ENCODE measurements at places on chromosomes 4 and X.
A peak's percentile ranks its signal among the peaks of the same experiment; 100 is the strongest.

GRCh38 chr4:128525387-128525786, 237.8 kb upstream of the PGRMC2 start:
- no peak overlapping the region for H3K27ac ChIP-seq
- H3K27me3 ChIP-seq = no peaks in the 10 kb centered on the region
- no peaks in the 10 kb centered on the region for H3K36me3 ChIP-seq
- DNase-seq = no peak
- H3K4me1 ChIP-seq = no peaks in the 10 kb centered on the region

GRCh38 chr4:836003-836511, 10.1 kb upstream of the CPLX1 start:
- H3K4me3 ChIP-seq = no peak overlapping the region
- no peak for DNase-seq
- H3K4me1 ChIP-seq = no peaks in the 10 kb centered on the region
- H3K36me3 ChIP-seq = no peaks in the 10 kb centered on the region
- H3K27ac ChIP-seq = no peak overlapping the region
- no peaks in the 10 kb centered on the region for H3K27me3 ChIP-seq

- no peak overlapping the region for H3K4me3 ChIP-seq
- H3K4me1 ChIP-seq = no peaks in the 10 kb centered on the region
- H3K36me3 ChIP-seq = no peaks in the 10 kb centered on the region
- DNase-seq = no peak
- H3K27me3 ChIP-seq = no peaks in the 10 kb centered on the region
- no peak overlapping the region for H3K27ac ChIP-seq
Measured at GRCh38 chr4:159008671-159009070, 94.2 kb upstream of the RAPGEF2 start.

GRCh38 chr4:83516042-83516772, 19.7 kb upstream of the GPAT3 start:
- no peaks in the 10 kb centered on the region for H3K27me3 ChIP-seq
- no peak overlapping the region for H3K4me3 ChIP-seq
- H3K27ac ChIP-seq = no peak overlapping the region
- no peak for DNase-seq
- no peaks in the 10 kb centered on the region for H3K36me3 ChIP-seq

- H3K36me3 ChIP-seq = no peaks in the 10 kb centered on the region
- no peak overlapping the region for H3K27ac ChIP-seq
- no peaks in the 10 kb centered on the region for H3K27me3 ChIP-seq
- H3K4me1 ChIP-seq = no peaks in the 10 kb centered on the region
- no peak overlapping the region for H3K4me3 ChIP-seq
Measured at GRCh38 chr4:69859140-69859685, 732 bp downstream of the SULT1E1 start.

GRCh38 chrX:30973784-30974427, 84.9 kb upstream of the TAB3 start:
- H3K4me3 ChIP-seq = no peak overlapping the region
- H3K36me3 ChIP-seq = no peaks in the 10 kb centered on the region
- no peak overlapping the region for H3K27ac ChIP-seq
- no peaks in the 10 kb centered on the region for H3K4me1 ChIP-seq
- H3K27me3 ChIP-seq = no peaks in the 10 kb centered on the region

DNA sequence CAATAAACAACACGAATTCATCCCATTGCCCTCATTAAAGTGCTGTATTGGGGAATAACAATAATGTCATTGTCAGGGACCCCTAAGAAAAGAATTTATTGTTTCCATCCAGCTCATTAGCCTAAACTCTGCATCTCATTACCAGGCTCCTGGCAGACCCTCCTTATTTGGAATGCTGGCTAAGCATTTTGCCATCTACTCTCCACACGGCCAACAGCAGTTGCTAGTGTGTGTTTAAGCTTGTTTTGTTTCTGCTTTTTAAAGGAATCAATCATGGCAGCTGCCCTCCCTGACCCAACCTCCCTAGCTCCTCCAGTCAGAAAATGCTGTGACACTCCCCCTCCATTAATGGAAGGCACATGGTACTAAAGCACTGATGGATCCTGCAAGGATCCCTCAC, 43.5 kb downstream of the GATB start:
- no peak overlapping the region for H3K27ac ChIP-seq
- H3K4me3 ChIP-seq = no peak overlapping the region
- H3K36me3 ChIP-seq = peaks cover 12% of the 10 kb centered on the region
- no peaks in the 10 kb centered on the region for H3K4me1 ChIP-seq
- no peak for DNase-seq

DNA sequence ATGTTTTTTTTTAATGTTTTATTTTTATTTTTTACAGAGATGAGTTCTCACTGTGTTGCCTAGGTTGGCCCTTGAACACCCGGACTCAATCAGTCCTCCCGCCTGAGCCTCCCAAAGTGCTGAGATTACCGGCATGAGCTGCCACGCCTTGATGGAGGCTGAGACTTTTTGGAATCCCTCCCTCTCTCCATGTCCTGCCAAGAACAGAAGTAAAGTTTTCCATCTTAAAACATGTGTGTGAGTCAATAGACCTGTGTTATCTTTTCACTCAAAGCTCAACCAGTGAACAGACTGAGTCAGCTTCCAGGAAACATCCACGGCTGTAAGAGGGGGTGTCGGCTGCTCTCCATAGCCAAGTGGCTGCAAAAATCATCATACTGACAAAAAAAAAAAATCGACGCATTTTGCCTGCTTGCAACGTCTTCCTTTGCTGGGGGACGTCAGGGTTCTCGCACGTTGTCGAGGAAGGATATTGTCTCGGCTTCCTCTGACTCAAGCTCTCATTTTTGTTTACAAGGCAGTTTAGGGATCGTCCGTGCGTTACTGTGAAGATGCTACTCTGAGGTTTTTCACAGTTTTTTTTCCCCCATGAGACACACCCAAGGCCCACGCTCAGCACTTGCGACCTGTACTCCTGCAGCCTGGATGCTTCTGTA, 10.0 kb upstream of the ASMTL start:
- peak; percentile 67 for DNase-seq
- H3K27me3 ChIP-seq = no peaks in the 10 kb centered on the region
- H3K27ac ChIP-seq = peak overlapping the region; percentile 81
- no peak overlapping the region for H3K4me3 ChIP-seq
- H3K36me3 ChIP-seq = peaks cover 24% of the 10 kb centered on the region

- H3K4me1 ChIP-seq = no peaks in the 10 kb centered on the region
- H3K27me3 ChIP-seq = no peaks in the 10 kb centered on the region
- H3K27ac ChIP-seq = no peak overlapping the region
- H3K36me3 ChIP-seq = no peaks in the 10 kb centered on the region
- no peak overlapping the region for H3K4me3 ChIP-seq
Measured at GRCh38 chr4:40405193-40405592, 70.1 kb downstream of the CHRNA9 start.

- DNase-seq = no peak
- no peak overlapping the region for H3K4me3 ChIP-seq
- no peaks in the 10 kb centered on the region for H3K27me3 ChIP-seq
- no peaks in the 10 kb centered on the region for H3K36me3 ChIP-seq
Measured at GRCh38 chrX:9308426-9308825, 156.4 kb upstream of the TBL1X start.

DNA sequence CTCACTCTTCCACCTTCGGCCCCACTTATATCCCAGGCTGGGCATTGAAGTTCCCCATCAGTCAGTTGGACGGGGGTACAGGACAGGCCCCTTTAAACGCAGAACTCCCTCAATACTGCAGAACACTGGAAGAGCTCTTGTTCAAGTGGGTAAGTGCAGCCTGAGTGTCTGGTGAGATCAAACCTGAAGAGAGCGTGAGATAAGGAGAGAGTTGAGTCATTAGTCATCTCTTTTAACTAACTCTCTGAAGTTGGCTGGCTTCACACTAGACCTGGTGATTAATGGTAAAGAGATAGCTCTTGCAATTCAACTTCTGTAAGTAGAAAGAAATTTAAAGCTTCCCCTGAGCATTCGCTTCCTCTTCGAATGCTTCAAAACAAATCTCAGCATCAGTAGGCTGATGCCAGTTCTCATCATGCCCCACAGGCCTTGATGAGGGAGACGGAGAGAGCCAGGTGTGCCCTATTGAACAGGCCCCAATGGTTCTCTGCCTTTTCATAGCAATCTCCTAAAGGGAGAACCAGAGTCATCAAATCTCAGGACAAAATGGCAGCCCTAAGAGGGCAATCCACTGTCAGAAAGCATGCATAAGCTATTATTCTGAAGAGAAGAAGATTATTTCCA, 41.0 kb upstream of the JADE1 start:
- no peak for DNase-seq
- H3K36me3 ChIP-seq = no peaks in the 10 kb centered on the region
- H3K27ac ChIP-seq = no peak overlapping the region

- H3K4me1 ChIP-seq = no peaks in the 10 kb centered on the region
- no peak overlapping the region for H3K27ac ChIP-seq
- DNase-seq = no peak
Measured at GRCh38 chrX:68490644-68491043, 8.2 kb upstream of the YIPF6 start.

DNA sequence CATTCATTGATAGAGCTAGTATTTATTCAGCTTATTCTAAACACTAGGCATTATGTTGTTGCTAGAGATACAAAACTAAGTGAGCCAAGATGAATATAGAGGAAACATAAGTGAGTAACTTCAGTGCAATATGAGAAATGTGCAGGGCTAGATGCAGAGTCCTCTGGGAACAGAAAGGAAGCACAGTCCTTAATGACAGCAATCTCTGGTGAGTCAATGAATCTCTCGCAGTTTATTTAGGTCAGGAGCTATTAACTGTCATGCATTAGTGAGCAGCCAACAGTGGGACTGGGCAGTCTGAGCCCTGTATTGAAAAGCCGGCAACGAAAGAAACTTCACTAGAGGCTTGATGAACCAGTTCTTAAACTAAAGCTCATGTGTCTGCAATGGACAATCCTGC, 598.1 kb upstream of the MAGEB2 start:
- no peaks in the 10 kb centered on the region for H3K36me3 ChIP-seq
- H3K4me3 ChIP-seq = no peak overlapping the region
- no peak overlapping the region for H3K27ac ChIP-seq
- H3K27me3 ChIP-seq = no peaks in the 10 kb centered on the region

DNA sequence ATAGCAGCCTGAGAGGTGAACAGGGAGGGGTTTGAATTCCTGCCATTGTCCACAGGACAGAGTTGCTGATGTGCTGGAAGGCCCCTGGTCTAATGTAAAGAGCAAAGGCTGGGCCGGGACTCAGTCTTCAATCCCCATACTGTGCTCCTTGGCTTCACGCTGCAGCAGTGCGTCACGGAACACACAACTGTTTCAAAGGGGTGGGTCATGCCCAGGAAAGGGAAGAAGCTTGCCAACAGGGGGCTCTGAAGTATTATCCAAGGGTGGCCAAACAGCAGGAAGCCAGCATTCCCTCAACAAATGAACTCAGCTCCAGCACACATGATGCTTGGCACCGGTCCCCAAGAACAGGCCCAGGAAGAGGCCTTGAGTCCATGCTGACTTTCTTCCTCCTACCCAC, 122.5 kb downstream of the NFKB1 start:
- no peaks in the 10 kb centered on the region for H3K27me3 ChIP-seq
- H3K4me1 ChIP-seq = peaks cover 1% of the 10 kb centered on the region
- no peak overlapping the region for H3K27ac ChIP-seq
- H3K4me3 ChIP-seq = no peak overlapping the region
- no peaks in the 10 kb centered on the region for H3K36me3 ChIP-seq
- no peak for DNase-seq

DNA sequence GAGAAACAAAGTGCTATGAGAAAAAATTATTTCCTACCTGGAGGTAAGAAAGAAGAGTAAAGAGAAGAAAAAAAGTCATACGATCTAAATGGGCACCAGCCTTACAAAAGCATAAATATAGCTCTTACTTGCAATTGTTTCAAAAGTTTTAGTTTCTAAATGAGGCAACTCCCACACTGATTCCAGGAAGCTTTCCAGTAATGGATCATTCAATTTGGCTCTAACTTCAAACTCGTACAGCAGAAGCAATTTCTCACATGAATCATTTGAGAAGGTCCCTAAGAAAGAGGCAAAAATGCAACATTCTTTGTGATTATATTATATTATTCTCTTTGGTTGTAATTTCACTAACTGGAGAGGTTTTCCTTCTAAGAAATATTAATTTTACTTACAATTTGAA, 109.9 kb downstream of the DLG3 start:
- no peak overlapping the region for H3K4me3 ChIP-seq
- no peaks in the 10 kb centered on the region for H3K4me1 ChIP-seq
- no peaks in the 10 kb centered on the region for H3K27me3 ChIP-seq
- no peak for DNase-seq
- H3K36me3 ChIP-seq = no peaks in the 10 kb centered on the region
- H3K27ac ChIP-seq = no peak overlapping the region

Measured in effector memory CD4-positive, alpha-beta T cell (primary cell).